ENCODE measurements at places on chromosomes 4 and X.

DNA sequence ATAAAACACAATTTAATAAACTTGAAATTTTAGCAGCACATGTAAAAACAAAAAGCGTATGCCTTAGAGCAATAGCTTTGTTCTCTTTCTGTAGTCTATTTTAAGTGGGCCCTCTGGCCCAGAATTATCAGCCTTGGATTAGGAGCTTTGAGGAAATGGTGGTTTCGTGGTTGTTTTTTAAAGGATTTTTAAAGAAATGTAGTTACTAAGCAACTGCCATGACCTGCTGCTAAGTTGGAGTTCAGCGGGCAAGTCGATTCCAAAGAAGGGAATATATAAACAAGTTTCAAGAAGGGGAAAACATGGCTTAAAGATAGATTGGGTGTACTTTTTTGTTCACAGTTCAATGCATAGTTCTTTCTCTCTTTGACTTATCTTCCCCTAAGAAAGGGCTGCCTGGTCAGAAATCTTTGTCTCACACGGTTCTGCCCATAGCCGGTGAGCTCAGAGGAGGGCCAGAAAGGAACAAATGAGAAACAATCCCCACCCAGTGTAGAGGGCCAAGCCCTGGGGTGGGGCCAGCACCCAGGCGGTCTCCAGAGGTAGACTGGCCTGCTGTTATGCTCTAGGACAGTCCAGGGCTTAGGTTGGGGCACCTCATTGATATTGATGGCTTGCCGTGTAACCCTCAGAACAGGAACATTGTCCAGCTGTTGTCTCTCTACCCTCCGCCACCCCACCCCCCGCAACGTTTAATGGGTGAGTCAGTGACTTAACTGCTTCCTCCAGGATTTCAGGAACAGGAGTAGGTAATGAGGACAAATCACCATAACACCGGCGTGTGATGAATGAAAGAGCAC is 32.5 kb downstream of the DLG3 start:
- no peak for DNase-seq

GRCh38 chr4:110550260-110550659 is 72.6 kb downstream of the PITX2 start:
- DNase-seq, result no peak

DNA sequence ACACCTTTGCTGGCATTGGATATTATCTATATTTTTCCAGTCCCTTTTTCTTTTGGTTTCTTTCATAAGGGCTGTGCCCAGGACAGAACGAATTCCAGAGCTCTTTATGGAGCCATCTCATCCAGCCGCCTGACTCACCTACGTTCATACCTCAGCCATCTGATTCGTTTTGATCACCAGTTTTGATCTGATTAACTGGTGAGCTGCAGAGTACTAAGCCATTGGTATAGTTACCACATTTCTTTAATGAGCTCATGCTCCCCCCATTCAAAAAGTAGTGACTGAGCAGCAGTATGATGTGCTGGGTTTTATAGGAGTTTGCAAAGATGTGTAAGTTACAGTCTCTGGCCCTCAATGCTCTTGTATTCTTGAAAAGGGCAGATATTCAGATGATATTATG is 43.0 kb upstream of the CDKN2AIP start:
- DNase-seq, result no peak

DNA sequence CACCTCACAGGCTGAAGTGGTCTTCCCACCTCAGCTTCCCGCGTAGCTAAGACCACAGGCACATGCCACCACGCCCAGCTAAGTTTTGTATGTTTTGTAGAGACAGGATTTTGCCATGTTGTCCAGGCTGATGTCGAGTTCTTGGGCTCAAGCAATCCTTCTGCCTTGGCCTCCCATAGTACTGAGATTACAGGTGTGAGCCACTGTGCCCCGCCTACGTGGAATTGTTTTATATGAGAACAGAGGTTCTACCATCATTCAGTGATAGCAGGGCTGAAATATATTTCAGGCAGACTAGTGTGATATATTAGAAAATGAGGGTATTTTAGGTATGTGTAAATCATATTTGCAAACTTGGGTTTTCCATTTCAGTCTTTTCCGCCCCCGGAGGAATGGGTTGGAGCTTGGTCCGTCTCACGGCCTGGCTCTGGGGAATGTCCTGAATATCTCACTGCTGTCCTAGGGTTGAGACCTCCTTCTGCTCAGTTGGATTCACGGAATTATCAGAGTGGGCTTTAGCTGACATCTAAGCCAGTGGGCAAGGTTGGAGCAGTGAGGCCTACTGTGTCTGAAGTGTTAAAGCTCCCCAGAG is 19.9 kb downstream of the NSD2 start:
- DNase-seq, result no peak

- DNase-seq, result peak; percentile 51
These were observed 56.6 kb upstream of the BCOR start for GRCh38 chrX:40154250-40154852.

DNA sequence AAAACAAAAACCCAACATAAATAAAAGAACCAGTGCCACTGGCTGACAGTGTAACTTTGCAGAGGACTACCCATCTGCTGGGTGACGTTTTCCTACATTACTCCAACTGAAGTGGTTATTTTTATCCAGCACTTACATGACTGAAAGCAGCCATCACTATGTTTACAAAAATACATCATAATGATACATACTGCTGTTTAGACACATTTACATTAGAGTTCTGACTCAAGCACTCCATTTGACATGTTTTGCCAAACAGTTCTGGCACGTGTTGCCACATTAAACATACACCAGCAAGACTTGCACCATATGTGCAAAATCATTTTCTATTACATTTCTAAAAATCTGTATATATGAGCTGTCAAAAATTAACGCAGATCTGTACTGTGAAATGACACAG is 39.6 kb downstream of the BEND4 start:
- DNase-seq, result no peak

GRCh38 chrX:56031409-56031808 is 200.7 kb upstream of the KLF8 start:
- no peak for DNase-seq

DNA sequence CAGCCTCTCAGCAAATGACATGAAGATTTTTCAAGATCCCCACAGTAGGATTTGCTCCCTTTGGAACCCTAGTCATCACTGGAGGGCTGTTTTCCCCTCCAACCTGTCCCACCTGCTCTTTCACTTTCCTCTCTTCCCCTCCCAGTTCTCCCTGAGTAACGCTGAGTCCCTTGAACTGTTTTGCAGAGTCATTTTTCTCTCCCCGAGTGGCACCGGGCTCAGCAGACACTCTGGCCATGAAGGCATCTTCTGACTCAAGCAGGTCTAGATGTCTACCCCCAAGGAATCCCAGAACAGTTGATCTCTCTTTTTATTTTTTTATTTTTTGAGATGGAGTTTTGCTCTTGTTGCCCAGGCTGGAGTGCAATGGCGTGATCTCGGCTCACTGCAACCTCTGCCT is 52.2 kb downstream of the HTRA3 start:
- DNase-seq, result no peak

- DNase-seq, result no peak
These were observed 7.6 kb upstream of the PRRG3 start for GRCh38 chrX:151687635-151688034.

- DNase-seq, result no peak
These were observed 372.1 kb downstream of the BMPR1B start for GRCh38 chr4:95129821-95130311.

DNA sequence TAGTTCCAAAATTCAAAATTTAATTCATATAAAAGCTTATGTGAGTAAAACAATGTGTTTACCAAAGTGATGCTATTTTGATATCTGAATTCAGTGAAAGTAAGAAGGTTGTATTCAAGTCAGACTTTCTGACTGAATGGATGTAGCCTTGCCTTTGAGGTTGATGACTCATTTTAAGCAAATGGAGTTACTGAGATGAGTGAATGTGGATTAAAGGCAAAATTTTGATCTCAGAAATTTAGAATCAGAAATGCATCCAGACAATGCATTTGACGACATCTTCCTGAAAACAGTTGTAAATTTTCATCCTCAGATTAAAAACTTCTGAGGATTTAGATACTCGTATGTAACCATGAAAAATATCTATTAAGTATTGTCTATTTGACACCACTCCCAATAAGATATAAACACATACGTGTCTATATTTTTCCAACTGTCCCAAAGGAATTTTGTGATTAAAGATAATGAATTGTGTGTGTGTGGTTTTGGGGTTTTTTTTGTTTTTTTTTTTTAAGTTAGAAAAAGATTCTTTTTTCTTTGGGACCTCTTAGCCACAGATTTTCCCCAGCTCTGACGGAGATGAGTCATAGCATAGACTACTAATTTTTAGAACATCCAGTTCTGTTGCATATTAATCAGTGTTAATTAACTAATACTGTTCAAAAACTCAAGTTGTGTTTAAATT is 34.4 kb downstream of the NFKB1 start:
- no peak for DNase-seq

- no peak for DNase-seq
These were observed 2062.9 kb downstream of the ARAP2 start for GRCh38 chr4:34181311-34181841.

DNA sequence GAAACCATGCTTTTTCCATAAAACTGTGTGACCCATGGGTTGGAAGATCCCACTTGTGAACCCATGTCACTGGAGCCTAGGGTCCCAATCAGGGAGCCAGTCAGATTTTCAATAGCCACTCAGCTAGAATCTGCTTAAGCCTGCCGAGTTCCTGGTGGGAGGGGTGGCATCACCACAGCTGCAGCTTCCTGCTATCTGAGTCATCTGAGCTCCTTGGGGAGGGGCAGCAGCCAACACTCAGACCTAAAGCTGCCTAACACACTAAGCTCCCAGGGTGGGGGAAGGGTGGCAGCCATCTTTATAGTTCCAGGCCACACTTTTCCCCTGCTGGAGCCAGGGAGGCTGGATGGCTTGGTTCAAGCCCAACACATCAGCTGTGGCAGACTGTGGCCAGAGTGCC is 350.1 kb downstream of the C4orf33 start:
- no peak for DNase-seq

DNA sequence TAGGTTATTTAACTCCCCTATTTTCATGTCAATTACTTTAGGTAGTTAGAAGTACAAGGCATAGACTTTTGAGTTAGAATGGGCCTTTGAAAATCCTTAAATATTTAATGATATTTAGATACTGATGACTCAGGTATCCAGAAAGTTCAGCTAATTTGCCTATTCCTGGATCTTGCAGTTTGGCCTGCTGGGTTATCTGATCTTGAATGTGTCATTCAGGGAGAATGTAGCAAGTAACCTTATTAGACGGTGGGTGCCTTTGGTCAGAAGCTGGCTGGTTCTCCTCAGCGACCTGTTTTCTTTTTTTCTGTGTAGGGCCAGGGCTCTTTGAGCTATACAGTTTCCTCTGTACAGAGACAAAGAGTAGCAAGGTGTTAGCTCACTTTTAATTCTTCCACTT is 42.0 kb downstream of the MTM1 start:
- DNase-seq, result no peak

DNA sequence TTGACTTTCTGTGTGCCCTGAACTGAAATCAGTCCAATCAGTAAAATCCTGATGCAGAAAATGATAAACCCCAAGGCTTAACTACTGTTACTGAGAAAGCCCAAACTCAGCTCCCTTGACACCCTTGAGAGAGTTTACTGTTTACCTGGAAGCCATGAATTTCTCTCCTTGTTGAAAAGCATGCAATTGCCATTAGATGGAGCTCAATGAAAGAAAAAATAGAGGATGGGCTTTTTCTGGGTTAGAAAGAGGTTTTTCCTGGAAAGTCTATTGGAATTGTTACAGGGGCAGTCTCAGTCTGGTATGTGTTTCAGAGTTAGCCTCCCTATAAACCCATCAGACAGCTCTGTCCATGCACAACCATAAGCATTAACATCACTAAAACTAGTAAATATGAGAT is 66.4 kb upstream of the C4orf54 start:
- DNase-seq, result no peak

- DNase-seq, result no peak
These were observed 23.8 kb downstream of the HTRA3 start for GRCh38 chr4:8293131-8293975.

GRCh38 chrX:119503484-119503861 is 35.2 kb downstream of the SLC25A5 start:
- DNase-seq, result no peak

GRCh38 chr4:85246055-85246454 is 228.9 kb upstream of the ARHGAP24 start:
- DNase-seq, result no peak

DNA sequence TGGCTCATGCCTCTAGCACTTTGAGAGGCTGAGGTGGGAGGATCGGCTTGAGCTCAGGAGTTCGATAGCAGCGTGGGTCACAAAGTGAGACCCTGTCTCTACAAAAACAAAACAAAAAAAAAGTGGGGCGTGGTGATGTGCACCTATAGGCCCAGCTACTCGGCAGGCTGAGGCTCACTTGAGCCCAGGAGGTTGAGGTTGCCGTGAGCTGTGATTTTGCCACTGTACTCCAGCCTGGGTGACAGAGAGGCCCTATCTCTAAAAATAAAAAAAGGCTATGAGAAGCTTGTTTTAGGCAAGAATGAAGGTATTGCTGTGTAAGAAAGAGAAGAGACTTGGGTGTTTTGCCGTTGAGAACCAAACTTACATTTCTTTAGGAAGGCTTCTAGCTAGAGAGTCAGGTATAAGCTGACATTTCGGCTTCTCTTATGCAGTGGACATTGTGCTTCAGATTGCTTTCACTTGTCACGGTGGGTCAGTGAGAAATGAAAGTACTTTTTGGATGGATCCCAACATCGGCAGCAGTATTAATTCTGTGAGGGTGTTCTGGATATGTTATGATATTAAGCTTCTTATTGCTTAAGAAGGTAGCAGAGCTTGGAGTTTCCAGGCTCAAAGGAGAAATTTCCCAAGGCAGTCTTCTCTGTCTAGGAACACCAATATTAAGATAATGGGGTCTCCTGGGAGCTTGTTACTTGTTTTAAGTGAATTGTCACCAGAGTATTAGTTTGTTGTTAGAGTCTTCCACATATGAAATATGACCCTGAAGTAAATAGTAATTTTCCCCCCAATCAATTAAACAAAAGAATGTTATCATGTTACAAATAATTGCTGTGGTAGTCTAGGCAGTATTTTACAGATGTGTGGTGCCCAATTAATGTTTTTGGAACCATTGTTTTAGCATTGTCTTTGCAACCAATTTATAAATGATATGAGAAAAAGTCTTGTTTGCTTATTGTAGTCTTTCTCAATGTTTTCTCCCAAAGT is 17.6 kb downstream of the TMEM131L start:
- DNase-seq, result no peak

DNA sequence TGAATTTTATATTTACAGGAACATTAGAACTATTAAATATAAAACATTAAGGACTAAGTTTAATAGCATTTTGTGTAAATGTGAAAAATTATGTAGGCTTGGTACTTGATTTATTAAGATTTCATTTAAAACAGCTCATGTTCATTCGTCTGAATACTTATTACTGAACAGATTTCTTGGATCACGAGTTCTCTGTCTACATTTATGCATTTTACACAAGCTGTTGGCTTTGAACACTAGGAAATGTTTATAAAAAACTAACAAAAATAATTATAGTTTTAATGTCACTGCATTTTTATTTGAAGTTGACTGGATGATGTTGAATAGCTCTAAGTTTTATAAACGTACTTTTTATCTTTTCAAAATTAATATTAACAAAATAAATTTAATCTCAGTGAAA is 888.7 kb downstream of the CCSER1 start:
- no peak for DNase-seq

GRCh38 chr4:37693450-37694190 is 7.4 kb upstream of the RELL1 start:
- DNase-seq, result no peak

Data from RPMI8226 (cell line).